Fibroblast of lung (primary cell): ENCODE measurements at places on chromosomes 12 and 14. TPM values are rescaled to one million over a fixed set of nuclear protein-coding genes. Genes with fewer than 3 reads are reported as not detected.

- no peak overlapping the region for H3K27ac ChIP-seq
- H3K36me3 ChIP-seq = no peaks in the 10 kb centered on the region
- peaks cover 11% of the 10 kb centered on the region for H3K27me3 ChIP-seq
- no peak overlapping the region for H3K4me3 ChIP-seq
- no peaks in the 10 kb centered on the region for H3K4me1 ChIP-seq
Measured at GRCh38 chr12:1837541-1838204, 17.3 kb downstream of the LRTM2 start.

IRAK3 gene
- total RNA-seq = 7.4 and 11.1 TPM in 2 replicates

GRCh38 chr14:22332686-22333421 is 256.2 kb downstream of the DAD1 start:
- no peaks in the 10 kb centered on the region for H3K27me3 ChIP-seq
- DNase-seq = peak; percentile 9
- H3K4me3 ChIP-seq = no peak overlapping the region
- H3K27ac ChIP-seq = no peak overlapping the region
- no peaks in the 10 kb centered on the region for H3K4me1 ChIP-seq

JPH4 gene
- total RNA-seq = not detected in 2 replicates

PLEKHG3 gene
- total RNA-seq = 0.17 and 2.3 TPM in 2 replicates

GRCh38 chr14:99757331-99758070 is 35.7 kb upstream of the EML1 start:
- no peak overlapping the region for H3K4me3 ChIP-seq
- H3K27ac ChIP-seq = peak overlapping the region; percentile 83
- H3K4me1 ChIP-seq = peaks cover 41% of the 10 kb centered on the region
- no peaks in the 10 kb centered on the region for H3K36me3 ChIP-seq
- DNase-seq = peak; percentile 96

DNA sequence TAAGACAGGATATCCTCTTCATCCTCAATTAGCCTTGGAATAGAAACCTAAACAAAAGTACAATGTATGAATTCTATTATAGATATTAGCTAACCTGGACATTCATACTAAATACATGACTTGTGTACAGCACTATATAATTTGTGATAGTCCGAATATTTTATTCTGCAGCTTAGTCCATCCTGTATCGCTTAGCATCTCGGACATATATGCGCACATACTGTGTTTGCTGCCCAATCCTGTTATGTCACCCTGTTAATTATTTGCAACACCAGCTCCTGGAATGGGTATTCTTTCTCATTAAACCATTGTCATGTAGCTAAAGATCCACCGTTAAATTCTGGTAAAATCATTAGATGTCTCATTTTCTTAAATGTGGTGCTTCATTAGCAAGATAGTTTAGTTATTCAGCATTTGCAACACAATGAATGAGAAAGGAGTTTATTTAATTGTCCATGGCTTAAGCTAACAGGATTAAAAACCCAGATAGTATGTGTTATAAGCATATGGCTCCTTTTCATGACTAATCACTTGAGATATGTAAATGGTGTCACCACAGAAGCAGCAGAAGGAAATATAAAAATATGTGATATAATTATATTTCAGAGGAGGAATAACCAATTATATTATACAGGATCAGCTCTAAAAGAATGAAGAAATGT is 156.0 kb upstream of the ARHGAP5 start:
- no peak overlapping the region for H3K27ac ChIP-seq
- H3K36me3 ChIP-seq = no peaks in the 10 kb centered on the region
- peak; percentile 12 for DNase-seq
- H3K27me3 ChIP-seq = no peaks in the 10 kb centered on the region

PUS7L gene
- total RNA-seq = 14.4 and 17.0 TPM in 2 replicates

DNA sequence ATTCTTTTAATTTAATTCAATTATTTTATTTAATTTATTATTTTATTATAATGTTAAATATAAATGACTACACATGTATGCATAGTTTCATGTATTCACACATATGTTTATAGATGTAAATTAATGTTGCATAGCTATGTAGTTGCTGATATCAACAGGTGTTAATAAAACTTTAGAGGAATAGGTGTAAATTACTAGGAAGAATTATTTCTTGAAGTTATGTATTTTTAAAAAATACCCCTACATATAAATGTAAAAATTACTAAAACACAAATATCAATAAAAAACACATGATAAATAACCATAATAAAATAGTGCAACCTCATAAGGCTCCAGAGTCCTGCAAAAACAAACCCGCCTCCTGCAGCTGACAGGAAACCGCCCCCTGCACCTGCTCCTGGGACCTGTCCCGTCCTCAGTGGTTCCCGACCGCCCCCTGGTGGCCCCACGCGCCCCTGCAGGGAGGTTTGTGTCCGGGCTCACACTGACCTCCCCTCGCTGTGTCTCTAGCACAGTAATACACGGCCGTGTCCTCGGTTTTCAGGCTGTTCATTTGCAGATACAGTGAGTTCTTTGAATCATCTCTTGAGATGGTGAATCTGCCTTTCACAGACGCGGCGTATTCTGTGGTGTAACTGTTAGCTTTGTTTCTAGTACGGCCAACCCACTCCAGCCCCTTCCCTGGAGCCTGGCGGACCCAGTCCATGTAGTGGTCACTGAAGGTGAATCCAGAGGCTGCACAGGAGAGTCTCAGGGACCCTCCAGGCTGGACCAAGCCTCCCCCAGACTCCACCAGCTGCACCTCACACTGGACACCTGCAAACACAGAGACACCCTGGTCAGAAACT is 1264.0 kb downstream of the TMEM121 start:
- H3K4me1 ChIP-seq = no peaks in the 10 kb centered on the region
- no peak for DNase-seq
- H3K36me3 ChIP-seq = no peaks in the 10 kb centered on the region
- H3K4me3 ChIP-seq = no peak overlapping the region
- H3K27ac ChIP-seq = no peak overlapping the region
- H3K27me3 ChIP-seq = no peaks in the 10 kb centered on the region

DNA sequence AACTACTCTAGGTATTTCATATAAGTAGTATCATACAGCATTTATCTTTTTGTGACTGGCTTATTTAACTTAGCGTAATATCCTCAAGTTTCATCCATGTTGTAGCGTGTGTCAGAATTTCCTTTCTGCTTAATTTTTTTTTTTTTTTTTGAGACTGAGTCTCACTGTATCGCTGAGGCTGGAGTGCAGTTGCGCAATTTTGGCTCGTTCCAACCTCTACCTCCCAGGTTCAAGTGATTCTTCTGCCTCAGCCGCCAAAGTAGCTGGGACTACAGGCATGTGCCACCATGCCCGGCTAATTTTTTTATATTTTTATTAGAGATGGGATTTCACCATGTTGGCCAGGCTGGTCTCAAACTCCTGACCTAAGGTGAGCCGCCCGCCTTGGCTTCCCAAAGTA is 28.9 kb downstream of the PNMA1 start:
- no peaks in the 10 kb centered on the region for H3K27me3 ChIP-seq
- no peak overlapping the region for H3K4me3 ChIP-seq
- no peak for DNase-seq
- no peaks in the 10 kb centered on the region for H3K36me3 ChIP-seq

DAO gene
- not detected in 2 replicates for total RNA-seq

KRT2 gene
- not detected in 2 replicates for total RNA-seq

GRCh38 chr12:6791931-6792520 is 2.7 kb downstream of the CD4 start:
- no peak overlapping the region for H3K4me3 ChIP-seq
- no peaks in the 10 kb centered on the region for H3K27me3 ChIP-seq
- H3K27ac ChIP-seq = peak overlapping the region; percentile 20
- peaks cover 3% of the 10 kb centered on the region for H3K36me3 ChIP-seq

GRCh38 chr12:88805286-88805685 is 225.0 kb upstream of the KITLG start:
- DNase-seq = no peak
- no peak overlapping the region for H3K4me3 ChIP-seq
- H3K4me1 ChIP-seq = no peaks in the 10 kb centered on the region
- peak overlapping the region; percentile 5 for H3K27ac ChIP-seq
- H3K27me3 ChIP-seq = no peaks in the 10 kb centered on the region

SDR9C7 gene
- total RNA-seq = not detected in 2 replicates

DNA sequence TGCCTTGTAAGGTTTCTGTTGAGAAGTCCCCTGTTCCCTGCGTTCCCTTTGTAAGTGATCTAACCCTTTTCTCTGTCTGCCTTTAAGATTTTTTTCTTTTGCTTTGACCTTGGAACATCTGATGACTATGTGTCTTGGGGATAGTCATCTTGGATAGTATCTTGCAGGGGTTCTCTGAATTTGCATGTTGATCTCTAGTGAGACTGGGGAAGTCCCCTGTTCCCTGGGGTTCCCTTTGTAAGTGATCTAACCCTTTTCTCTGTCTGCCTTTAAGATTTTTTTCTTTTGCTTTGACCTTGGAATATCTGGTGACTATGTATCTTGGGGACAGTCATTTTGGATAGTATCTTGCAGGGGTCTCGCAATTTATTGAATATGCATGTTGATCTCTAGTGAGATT is 38.2 kb upstream of the TMX1 start:
- H3K27ac ChIP-seq = no peak overlapping the region
- no peaks in the 10 kb centered on the region for H3K36me3 ChIP-seq
- H3K4me3 ChIP-seq = no peak overlapping the region

PHETA1 gene
- total RNA-seq = 3.8 and 4.1 TPM in 2 replicates

DNA sequence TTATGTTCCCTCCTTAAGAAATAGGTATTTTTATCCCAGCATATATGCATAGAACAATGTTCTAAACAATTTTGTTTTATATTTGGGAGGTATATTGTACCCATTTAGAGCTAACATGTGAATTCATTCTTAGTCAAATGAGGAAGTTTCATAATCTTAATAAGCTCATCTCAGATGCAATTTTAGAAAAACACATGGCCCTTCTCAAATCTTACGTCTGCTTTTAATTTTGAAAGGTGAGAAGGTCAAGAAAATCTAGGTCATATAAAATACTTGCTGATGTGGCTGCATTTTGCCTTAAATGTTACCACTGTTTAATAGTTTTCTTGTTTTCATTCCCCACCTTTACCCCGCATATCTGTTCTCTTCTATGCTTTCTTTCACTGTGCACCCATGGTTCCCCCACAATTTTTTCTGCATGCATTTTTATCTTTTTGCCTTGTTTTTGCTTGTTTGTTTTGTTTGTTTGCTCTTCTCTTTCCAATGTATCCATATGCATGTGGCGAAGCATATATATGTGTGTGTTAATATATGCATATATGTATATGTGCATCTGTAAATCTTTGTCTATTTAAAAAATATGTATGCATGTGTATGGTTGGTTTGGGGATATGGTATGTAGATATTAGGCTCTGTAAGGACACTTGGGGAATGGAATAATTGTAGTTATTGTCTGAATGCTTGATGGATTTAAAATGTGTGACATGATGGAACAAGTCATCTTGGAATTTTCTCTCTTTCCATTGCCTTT is 317.1 kb downstream of the BCAT1 start:
- H3K4me1 ChIP-seq = no peaks in the 10 kb centered on the region
- no peaks in the 10 kb centered on the region for H3K27me3 ChIP-seq
- H3K27ac ChIP-seq = no peak overlapping the region
- H3K36me3 ChIP-seq = no peaks in the 10 kb centered on the region
- no peak for DNase-seq

DNA sequence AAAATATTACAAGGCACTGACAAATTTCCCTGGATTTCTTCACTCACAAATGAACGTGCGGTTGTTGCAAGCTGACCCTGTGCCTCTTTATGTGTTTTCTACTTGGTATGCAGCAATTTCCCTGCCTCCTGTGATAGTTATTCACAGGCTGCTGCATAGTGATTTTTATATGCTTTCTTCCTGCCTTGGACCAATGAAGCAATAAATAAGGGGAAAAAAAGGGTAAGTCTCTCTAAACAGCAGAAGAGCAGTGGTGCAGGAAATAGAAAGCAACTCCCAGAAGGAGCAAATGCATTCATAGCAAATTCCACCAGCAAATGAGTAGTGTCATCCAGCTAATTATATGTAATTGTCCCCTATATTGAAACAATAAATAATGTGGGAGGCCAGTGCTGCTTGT is 737.9 kb downstream of the GALC start:
- H3K27me3 ChIP-seq = no peaks in the 10 kb centered on the region
- no peaks in the 10 kb centered on the region for H3K36me3 ChIP-seq
- H3K27ac ChIP-seq = no peak overlapping the region
- no peaks in the 10 kb centered on the region for H3K4me1 ChIP-seq

TMPRSS12 gene
- total RNA-seq = not detected in 2 replicates

DNA sequence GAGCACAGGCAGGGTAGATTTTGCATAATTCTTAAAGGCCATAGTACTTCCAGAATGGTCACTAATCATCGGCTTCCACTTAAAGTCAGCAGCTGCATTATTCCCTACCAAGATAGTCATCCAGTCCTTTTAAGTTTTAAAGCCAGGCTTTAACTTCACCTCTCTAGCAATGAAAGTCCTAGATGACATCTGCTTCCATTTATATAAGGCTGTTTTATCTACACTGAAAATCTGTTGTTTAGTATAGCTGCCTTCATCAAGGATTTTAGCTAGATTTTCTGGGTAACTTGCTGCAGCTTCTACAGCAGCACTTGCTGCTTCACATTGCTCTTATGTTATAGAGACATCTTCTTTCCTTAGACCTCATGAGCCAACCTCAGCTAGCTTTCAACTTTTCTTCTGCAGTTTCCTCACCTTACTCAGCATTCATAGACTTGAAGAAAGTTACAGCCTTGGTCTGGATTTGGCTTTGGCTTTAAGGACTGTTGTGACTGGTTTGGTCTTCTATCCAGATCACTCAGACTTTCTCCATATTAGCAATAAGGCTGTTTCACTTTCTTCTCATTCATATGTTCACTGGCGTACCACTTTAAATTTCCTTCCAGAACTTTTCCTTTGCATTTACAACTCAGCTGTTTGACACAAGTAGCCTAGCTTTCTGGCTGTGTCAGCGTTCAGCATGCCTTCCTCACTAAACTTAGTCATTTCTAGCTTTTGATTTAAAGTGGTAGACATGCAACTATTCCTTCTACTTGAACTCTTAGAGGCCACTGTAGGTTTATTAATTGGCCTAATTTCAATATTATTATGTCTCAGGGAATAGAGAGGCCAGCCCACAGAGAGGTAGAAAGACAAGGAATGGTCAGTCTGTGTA is 209.9 kb upstream of the GARIN2 start:
- no peak overlapping the region for H3K27ac ChIP-seq
- H3K4me3 ChIP-seq = no peak overlapping the region
- no peaks in the 10 kb centered on the region for H3K36me3 ChIP-seq
- no peak for DNase-seq
- no peaks in the 10 kb centered on the region for H3K4me1 ChIP-seq

ERBB3 gene
- total RNA-seq = 0.66 and 1.3 TPM in 2 replicates

DNA sequence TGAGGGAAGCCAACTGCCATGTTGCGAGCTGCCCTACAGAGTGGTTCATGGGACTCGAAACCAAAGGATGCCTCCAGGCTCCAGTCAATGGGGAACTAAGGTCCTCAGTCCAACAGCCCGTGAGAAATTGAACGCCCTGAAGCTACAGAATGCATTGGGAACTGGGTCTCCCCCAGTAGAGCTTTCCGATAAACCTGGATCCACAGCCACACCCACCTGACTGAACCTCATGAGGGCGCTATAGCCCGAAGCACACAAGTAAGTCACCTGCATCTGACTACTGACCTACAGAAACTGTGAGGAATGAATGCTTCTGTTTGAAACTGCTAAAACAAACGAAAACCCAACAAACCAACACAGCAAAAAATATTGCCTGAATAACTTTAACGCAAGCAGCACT is 1297.7 kb downstream of the AACS start:
- no peaks in the 10 kb centered on the region for H3K36me3 ChIP-seq
- no peak overlapping the region for H3K4me3 ChIP-seq
- H3K27ac ChIP-seq = no peak overlapping the region
- no peaks in the 10 kb centered on the region for H3K27me3 ChIP-seq
- no peak for DNase-seq
- H3K4me1 ChIP-seq = no peaks in the 10 kb centered on the region

GRCh38 chr12:50222275-50222783 is 55.2 kb upstream of the CERS5 start:
- peak; percentile 91 for DNase-seq
- peak overlapping the region; percentile 99 for H3K4me3 ChIP-seq
- peak overlapping the region; percentile 98 for H3K27ac ChIP-seq
